ENCODE measurements at places on chromosomes 3 and 15.

DNA sequence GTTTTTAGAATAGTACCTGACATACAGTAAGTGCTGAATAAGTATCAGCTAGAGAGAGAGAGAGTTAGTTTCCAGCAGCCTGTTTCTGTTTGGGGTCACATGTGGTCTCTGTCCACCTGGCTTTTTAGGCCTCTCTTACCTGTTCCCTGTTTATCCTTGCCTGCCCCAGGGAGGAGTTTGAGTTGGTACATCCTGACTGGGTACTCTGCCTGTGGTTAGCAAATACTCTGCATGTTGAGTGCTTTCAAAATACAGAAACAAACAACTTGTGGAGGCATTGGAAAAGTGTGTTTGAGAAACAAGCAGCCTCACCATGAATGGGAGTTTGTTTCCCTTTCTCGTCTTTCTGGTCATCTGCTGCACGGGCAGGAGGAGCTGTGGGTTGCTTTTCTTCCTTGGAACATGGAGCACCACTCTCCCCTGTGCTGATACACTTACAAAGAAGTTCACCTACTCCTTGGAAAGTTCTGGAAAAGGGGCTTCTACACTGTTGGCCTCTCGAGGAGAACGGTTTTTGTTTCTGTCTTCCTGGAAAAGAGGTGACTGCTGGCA is 166.1 kb downstream of the PGPEP1L start:
- no peak for DNase-seq

GRCh38 chr15:58002338-58003126 is 63.0 kb downstream of the ALDH1A2 start:
- DNase-seq = no peak

DNA sequence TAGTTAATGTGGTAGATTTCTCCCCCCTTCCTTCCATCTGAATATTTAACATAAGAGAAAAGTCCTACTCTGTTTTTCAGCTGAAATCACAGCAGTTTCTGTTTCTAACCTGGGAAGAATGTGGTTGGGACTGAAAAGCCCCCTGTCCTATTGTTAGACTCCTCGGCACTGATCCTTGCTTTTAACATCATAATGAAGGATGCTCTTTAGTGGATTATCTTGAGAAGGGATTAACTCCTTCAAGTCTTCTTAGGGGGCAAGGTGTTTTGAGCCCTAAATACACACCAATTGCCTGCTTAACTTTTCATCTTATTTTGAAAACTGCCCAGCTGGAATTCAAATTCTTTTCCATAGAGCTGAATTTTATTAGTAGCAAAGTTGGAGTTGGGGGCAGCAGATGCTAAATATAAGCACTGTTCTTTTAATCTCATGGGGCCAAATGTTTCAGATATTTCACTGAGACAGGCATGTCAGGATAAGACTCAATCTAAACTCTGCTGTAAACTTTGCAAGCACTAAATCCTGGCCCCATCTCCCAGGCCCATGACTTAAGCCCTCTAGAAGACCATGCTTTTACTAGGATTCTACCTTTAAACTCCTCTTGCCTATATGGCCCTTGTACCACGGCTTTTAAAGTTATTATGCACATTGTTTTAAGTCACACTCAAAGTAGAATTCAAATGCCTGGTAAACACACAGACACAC is 243.2 kb upstream of the NR2F2 start:
- no peak for DNase-seq

DNA sequence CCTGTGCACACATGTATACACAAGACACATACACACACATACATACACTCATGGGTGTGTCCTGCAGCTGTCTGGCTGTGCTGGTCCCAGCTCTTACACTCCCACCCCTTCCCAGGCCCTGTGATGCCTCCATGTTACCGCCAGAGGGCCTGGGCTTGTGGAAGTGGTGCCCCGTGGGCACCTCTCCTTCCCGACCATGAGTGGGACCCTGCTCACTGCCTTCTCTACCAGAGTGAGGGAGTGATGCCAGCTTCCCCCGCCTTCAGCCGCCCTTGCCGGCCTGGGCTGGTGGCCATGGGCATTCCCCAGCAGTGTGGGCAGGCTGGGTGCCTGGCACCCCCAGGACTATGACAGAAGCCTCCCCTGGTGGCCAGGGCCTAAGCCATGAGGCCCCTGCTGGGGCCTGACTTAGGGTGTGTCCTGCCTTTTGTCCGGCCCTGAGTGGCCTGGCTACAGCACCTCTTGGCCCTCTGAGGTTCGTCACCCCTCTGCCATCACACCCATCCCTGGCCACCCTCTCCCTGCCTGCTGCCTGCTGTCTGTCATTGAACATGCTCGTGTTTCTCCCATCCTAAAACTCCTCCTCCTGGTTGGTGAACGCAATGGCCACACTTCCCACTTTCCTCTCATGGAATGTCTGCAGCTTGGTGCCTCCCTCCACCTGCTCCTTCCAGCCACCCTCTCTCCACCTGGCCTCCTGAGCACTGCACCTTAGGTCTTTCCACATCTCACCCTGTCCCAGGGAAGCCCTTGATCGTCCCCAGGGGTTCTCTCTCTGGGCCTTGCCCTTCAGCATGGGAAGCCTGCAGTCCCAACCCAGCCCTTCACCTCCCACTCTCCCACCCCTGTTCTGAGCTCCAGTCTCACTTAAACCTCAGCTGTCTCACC is 14.6 kb downstream of the HDAC11 start:
- DNase-seq = no peak

- DNase-seq = no peak
Measured at GRCh38 chr3:66010739-66011655, 27.7 kb downstream of the MAGI1 start.

Data from activated CD4-positive, CD25-positive, alpha-beta regulatory T cell treated with anti-CD3 and anti-CD28 coated beads, Interleukin-2, amount 50 U/mL, for 16 hours (primary cell).